Stimulated activated CD8-positive, alpha-beta memory T cell treated with anti-CD3 and anti-CD28 coated beads, Interleukin-2, amount 100 ng/mL, for 1 hour (primary cell): ENCODE measurements at places on chromosomes 4 and X.

DNA sequence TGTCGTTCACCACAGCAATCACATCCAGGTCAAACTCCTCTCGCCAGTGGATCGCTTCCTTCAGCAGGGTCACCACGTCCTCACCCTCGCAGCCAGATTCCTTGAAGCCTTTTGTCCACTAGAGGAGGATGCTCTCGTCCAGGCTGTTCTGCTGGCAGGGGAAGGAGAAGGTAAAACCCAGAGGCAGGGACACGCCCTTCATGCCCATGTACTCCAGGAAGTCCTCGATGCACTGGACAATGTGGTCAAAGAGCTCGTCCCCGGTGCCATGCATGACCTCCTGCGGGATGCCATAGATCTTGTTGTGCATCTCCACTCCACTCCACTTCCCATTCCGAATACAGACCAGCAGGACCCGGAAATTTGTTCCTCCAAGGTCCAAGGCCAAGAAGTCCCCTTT lies 152.4 kb downstream of the TENT5D start:
- DNase-seq: no peak

DNA sequence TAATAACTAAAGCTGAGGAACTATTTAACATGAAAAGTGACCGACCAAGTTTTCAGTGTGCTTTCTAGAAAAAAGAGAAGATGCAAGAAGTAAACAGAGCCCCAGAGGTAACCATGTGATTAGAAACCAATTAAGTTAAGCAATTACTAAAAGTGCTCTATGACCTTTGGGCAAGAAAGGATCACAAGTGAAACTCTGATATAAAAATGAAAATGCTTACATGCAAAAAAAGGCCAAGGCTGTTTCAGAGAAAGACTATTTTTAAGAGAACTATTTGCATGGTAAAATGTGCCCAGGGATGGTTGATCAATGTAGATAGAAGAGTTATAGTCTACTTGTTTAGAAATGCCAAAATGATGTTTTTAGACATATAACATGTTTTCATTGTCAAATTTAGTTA lies 22.0 kb downstream of the KLHL15 start:
- DNase-seq: no peak

DNA sequence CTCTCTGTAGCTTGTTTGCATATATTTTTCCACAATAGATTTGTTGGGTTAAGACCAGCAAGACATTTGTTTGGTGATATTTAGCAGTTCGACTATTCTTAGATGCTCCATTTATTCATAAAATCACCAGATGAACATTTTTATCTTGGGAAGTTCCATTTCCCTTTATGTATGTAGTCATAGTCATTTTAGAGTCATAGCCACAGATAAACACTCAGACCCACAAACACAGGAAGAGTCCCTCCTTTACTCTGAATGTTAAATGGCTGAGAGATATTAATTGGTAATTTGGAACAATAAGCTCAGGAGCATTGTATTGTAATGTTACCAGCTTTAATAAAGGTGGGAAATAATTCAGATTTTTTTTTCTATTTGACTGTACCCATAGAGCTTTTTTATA lies 1608.7 kb downstream of the STIM2 start:
- DNase-seq: no peak

- no peak for DNase-seq
Measured at GRCh38 chrX:12400218-12400617, 261.9 kb downstream of the FRMPD4 start.

DNA sequence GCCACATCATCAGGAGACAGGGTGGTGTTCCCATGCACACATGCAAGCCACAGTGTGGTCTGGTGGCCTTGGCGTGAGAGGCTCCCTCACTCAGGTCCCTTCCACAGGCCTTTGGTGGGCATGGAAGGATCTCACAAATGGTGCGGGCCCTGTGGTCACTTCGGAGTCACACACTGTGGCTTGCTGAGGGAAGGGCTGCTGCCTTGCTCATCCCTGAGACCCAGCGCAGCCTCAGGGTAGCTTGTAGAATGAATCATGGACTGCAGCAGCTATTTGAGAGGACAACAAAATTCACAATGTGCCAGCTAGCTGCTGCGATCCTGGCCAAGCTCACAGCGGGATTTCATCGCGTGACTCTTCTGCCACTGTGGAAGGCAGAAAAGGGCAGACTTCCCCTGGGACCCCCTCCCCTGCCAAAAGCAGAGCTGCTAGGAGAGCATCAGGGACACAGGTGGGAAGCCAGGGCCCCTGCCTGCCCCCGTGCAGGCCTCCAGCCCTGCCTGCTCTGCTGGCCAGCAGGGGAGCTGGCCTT lies 106.4 kb downstream of the ABLIM2 start:
- no peak for DNase-seq

- DNase-seq: no peak
Measured at GRCh38 chr4:151994429-151994828, 233.6 kb upstream of the GATB start.

GRCh38 chr4:108210989-108211835 lies 42.5 kb upstream of the LEF1 start:
- DNase-seq: no peak

GRCh38 chr4:187176261-187176910 lies 452.7 kb upstream of the FAT1 start:
- DNase-seq: no peak

DNA sequence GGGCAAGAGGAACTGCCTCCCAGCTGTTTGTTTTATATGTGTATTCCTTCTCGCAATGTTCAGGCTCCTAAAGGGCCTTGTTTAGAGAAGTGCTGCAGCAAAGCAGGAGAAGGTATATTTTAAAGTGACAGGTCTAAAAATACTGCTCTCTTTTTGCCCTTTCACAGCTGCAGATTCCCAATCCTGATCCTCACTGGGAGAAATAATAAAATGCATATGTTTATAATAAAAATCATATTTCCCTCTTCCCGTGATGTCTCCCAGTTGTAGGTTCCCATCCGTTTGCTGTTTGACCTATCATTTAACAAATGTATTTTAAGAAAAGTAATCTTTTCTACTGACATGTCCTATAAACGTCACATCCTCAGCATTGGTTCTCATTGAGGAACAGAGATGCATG lies 62.7 kb upstream of the GPC4 start:
- no peak for DNase-seq

DNA sequence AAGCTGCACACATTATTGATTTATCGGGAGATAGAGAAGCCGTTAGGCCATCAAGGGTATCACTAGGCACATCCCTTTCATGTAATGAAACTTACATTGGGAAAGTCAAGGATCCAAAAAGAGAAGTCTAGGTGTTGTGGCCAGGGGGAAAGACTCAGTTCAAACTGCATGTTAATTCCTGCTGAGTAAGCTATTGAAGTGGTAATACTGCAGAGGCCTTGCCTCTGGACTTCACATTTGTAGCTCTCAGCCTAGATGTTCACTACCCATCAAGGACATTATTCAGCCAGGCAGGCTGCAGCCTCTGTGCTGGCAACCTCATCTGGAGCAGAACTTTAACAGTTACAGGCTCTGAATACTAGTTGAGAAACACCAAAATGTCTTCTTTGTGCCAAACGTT lies 2094.5 kb upstream of the AGA start:
- no peak for DNase-seq

DNA sequence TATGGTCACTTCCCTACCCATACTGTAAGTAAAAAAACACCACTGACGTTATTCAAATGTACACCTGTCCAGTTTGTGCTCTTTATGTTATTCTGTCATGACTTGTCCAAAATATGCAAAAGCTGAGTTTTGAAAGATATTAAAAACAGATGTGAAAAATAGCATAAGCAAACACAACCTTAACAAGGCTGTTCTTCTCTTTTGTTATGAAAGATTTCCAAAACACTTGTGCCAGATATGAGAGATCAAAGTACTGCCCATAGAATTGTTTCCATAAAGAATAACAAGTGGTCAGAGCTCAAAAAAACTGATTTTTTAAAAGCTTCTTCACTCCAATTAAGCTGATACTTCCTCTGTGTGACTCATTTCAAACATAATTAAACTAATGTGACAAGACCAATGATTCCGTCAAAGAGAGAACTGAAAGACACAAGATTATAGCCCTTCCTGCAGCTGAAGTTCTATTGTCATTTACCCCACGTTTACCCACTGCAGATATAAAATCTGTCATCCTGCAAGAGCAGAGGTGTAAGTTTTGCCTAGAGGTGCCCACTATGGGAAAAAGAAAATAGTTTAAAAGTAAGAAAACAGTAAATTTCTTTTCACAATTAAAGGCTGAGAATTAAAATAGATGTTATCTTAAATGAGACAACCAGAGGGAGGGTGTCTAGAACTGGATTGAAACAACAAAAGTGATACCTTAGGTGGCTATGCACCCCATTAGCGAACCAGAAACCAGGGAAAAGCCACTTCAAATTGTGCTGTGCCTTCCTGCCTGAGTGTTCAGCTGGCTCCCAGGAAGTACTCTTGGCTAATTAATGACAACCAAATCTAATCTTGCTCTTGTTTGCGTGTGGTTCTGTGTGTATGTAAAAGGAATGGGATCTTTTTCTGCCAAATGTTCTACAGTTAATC lies 30.1 kb downstream of the RASSF6 start:
- no peak for DNase-seq

GRCh38 chrX:40117715-40118285 lies 20.0 kb upstream of the BCOR start:
- DNase-seq: no peak

DNA sequence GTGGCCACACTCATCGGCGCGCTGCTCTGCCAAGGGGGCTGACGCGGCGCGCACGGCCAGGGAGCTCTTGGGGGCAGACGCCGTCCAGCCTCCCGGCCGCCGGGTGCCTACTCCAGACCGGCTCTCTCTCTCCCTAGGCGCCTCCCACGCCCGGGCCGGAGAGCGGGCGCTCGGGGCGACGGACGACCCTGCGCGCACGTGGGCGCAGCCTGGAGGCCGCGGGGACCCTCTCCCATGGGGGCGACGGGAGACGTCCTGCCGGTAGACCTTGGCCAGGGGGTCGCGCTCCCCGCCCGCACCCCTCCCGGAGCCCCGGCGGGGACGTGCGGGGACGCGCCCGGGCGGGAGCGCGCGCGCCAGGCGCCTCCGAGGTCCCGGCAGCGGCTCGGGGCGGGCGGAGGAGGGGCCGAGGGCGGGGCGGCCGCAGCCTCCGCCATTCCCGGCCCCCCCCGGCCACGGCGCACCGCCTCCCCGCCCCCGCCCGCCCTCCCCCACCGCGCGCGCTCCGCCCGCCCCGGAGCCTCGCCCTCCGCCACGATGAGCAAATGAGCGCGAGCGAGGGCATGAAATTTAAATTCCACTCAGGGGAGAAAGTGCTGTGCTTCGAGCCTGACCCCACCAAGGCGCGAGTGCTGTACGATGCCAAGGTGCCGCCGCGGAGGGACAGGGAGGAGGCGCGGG lies at the start of gene MSL3:
MSL3 (plus strand) TSS at position 519 of the 681 bp plus-strand sequence; CDS start at position 546, 27 bp downstream.
- no peak for DNase-seq

DNA sequence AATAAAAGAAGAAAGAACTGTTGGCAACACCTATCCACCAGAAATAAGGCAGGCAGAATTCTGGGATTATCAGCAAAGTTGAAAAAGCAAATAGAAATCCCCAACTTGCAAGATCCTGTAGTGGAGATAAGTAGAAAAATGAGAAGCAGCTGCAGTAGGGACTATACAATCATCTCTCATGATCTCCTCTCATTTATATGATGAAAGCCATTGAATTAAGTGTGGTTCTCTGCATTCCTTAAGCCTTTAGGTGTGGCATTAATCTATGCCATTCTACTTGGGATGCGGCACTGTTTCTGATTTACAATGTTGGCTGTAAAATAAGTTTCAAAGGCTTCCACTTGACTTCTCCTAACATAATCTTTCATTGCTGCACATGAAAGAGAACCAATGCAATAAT lies 869.8 kb downstream of the TRAM1L1 start:
- no peak for DNase-seq

DNA sequence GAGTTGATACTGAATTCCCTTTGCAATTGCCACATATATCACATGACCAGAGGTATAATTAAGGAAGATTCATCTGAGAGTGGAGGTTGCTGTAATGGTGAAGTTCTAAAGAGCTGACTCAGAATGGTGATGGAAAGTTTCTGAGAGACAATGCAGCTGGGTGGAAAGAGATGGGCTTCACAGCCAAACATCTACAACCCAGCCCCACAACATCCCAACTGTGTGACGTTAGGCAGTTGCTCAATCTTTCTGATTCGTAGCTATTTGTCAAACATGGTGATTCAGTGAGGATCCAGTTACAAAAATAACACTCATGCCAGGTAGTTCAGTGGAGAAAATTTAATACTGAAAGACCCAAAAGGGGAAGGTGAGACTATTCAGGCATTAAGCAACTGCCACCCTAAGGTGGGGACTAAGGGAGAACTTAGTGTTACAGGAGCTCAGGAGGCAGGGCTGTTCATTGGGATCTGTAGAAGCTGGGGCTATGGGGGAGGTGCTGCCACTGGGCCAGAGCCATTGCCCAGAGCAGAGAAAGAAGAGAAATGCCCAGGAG lies 6.9 kb upstream of the AFF1 start:
- DNase-seq: no peak

GRCh38 chr4:38091636-38092035 lies 131.4 kb downstream of the PTTG2 start:
- no peak for DNase-seq

DNA sequence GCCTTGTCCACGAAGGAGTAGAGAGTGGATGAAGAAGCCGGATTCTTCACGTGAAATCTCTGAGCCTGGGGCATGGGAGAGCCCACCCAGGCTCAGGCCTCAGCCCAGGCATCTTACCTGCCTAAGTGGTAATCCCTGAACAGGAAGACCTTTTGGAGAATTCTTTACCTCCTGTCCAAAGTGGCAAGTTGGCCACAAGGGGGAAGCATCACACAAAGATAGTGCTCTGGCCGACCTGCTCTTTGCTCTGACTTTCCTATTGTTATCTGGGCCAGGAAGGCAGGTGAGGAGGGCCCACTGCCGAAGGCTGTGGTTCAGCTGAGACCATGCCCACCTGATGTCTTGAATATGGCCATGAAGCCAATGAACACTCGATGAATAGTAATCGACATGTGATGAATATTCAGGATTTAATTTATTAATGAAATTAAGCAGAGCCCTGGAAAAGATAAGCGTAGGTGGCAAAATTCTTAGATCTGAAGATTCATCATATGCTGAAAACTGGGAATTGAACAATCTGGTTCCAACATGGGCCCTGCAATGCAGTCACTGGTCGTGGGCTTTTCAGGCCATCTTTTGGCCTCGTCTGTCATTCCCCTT lies 93.8 kb downstream of the PDGFRA start:
- DNase-seq: no peak

GRCh38 chr4:165393704-165394103 lies 14.9 kb downstream of the CPE start:
- no peak for DNase-seq

GRCh38 chr4:149897783-149898182 lies 82.1 kb upstream of the IQCM start:
- DNase-seq: no peak

GRCh38 chr4:18077808-18078207 lies 56.3 kb upstream of the LCORL start:
- DNase-seq: no peak
